ENCODE measurements at places on chromosomes 6 and 20. TPM values are rescaled to one million over a fixed set of nuclear protein-coding genes. Genes with fewer than 3 reads are reported as not detected.
A peak's percentile ranks its signal among the peaks of the same experiment; 100 is the strongest.

- no peak for DNase-seq
These were observed 137.2 kb upstream of the INSM1 start for GRCh38 chr20:20230741-20231140.

The TJAP1 gene
- 32.2 TPM for total RNA-seq

DNA sequence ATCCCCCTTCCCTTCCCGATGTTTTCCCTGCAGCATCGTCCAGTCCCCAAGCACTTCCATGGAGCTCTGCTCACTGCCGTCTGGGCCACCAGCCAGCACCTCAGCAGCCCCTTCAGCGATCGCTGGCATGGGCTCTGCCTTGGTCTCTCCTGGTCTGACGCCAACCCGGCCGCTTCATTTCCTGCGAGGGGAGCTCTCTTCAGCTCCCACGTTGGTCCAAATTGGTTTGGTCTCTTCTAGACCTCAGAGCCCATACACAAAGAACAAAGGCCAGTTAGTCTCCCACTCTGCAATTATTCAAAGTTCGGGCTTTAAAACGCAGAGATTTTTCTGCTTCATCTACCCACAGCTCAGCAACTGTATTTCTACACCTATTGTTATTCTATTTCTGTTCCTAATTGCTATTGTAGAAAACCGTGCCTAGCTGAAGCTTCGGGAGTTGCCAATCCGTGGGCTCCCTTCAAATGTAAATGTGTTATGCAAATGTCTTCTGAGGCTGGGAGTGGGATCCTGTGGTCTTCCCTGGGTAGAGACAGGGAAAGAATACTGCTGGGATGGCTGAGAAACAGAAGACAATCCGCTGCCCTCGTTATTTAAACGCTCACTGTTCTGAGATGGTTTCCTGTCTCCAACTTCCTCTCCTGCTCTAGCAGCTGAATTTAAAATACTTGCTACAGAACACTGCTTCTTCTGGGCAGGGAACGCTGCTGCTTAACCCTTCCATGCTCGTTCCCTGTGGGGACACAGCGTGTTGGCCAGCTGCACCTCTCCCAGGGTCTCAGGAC is 154.2 kb upstream of the QKI start:
- DNase-seq: no peak

GRCh38 chr6:32790306-32790705 is 26.5 kb downstream of the HLA-DOB start:
- DNase-seq: no peak

GRCh38 chr6:5827056-5827904 is 179.4 kb downstream of the NRN1 start:
- peak; percentile 60 for DNase-seq

DNA sequence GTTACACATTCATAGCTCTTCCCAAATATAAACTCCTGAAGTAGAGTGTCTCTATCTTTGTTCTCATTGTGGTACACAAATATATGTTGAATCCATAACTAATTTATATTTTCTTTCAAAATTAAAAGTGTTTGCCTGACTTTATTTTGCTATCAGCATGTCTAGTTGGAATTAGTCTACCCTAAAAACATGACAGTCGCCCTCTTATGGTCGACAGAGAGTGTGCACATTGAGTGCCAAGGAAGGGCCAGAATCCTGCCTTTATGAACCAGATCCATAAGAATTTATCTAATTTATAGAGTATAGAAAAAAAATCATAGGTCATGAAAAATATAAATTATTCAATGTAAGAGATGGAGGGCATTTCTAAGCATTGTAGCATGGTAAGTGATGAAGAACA is 12.3 kb upstream of the DEFB112 start:
- DNase-seq: peak; percentile 30

DNA sequence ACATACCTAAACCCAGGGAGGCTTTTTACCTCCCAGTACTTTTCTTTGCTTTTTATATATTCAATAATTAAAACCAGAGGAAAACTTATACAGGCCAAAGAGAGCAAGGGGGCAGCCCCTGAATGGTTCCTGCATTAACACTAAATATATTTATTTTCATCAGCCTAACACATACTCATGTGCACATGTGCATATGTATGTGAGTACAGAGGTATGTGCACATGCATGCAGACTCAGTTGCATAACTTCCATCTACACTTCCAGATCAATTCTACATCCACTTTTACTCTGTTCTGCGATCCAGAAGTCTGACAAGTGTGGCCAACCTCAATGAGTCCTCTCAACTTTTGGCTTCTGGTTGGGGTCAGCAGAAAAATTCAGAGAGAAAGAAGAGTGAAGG is 794.2 kb downstream of the DHX35 start:
- no peak for DNase-seq

- DNase-seq: no peak
These were observed 113.9 kb downstream of the NFATC2 start for GRCh38 chr20:51428401-51429143.

GRCh38 chr20:4082406-4083097 is 67.2 kb upstream of the RNF24 start:
- no peak for DNase-seq

- DNase-seq: no peak
These were observed 313.2 kb downstream of the NRN1 start for GRCh38 chr6:5693225-5694145.

DNA sequence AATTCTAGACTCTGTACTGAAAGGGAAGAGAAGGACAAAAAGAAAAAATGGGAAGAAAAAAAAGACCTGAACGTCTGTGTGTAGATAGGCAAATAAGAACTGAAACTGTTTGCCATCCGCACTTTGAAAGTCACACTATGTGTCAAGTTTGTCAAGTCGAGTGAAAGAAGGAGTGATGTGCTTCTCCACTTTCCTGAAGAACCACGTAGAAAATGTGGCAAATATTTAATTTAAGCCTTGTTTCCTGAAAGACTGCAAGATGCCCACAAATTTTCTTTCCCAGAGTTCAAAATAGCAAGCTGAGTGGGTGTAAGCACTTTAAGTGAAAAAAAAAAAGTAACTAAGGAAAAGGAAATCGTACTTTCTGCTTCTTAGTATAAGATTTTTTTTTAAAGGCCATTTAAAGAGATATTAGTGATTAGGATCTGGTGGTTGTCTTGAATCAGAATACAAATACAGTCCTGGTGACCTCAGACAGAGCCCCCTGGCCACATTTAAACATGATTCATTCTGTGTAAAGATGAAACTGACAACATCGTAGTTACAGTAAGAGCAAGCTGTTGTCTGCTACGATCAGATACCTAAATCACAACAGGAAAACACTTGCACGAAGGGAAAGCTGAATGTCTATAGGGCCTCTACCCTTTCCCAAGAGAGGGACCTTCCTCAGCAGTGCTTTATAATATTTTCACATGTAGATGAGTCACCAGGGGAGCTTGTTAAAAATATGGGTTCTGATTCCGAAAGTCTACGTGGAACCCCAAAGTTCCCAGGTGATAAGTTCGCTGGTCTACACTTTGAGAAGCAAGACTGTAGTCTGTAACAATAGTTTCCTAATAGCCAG is 102.3 kb downstream of the HIVEP2 start:
- no peak for DNase-seq

GRCh38 chr6:149201068-149201655 is 116.3 kb upstream of the TAB2 start:
- DNase-seq: no peak

GRCh38 chr6:34148631-34149451 is 3.0 kb upstream of the GRM4 start:
- DNase-seq: no peak

DNA sequence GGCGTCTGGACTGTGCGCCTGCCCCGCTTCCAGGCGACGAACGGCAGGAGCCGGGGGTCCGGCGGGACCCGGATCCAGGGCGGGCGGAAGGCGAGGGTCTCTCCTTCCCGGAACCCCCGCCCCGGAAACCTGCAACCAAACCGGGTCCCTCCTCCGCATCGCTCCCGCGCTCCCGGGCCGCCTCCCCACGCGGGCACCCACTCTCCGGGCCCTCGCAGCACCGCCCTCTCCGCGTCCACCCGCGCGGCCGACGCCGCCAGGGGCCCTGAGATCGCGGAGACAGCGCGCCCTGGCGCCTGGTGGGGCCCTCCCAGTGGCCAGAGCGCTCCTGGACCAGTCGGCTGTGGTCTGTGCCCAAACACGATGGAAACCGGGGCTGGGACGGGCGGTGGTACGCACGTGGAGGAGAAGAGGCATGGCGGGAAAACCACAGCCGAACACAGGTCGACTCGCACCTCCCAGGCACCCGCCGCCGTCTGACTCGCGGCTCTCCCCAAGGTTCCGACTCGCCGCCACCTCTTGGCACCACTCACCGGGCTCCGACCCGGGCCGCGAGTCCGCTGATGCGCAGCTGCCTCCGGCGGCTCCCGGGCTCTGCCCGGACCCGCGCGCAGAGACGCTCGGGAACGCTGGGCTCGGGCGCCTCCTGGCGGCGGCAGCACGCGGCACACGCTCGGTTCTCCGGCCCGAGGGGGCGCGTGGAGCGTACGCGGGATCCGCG is 7.9 kb downstream of the NKX2-2 start:
- no peak for DNase-seq

DNA sequence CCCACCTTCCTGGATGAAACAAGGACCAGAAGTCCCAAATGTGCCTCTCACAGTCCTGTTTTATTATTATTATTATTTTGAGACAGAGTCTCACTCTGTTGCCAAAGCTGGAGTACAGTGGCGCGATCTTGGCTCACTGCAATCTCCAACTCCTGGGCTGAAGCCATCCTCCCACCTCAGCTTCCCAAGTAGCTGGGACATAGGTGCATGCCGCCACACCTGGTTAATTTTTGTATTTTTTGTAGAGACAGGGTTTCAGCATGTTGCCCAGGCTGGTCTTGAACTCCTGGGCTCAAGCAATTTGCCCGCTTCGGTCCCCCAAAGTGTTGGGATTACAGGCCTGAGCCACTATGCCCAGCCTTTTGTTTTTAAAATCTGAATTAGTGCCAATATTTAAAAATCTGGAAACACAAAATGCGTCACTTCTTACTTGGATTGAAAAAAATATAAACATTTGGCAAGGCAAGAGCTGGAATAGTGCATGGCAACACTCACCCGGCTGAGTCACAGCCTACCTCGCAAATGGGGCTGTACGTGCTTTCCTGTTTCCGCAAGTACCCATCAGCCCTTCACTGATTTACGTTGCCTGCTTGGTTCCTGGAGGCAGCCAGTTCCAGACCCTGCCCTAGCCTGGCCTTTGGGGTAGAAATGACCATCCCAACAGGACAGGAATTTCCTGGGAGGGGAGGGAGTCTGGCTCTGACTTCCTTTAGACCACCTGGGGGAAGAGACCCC is 6.3 kb downstream of the SDCBP2 start:
- DNase-seq: no peak

GRCh38 chr6:16104624-16105433 is 24.1 kb upstream of the MYLIP start:
- DNase-seq: peak; percentile 23

- DNase-seq: peak; percentile 5
These were observed 25.8 kb downstream of the HLA-C start for GRCh38 chr6:31246051-31246521.

- DNase-seq: peak; percentile 34
These were observed 646.3 kb downstream of the UTRN start for GRCh38 chr6:144931172-144932035.

The CD2AP gene
- total RNA-seq: 11.6 TPM

All from SJCRH30 (cell line).